ENCODE measurements at places on chromosomes 12 and 14. TPM values are rescaled to one million over a fixed set of nuclear protein-coding genes. Genes with fewer than 3 reads are reported as not detected.

- no peaks in the 10 kb centered on the region for H3K27me3 ChIP-seq
- peak overlapping the region; percentile 34 for H3K4me3 ChIP-seq
- DNase-seq = no peak
- H3K36me3 ChIP-seq = no peaks in the 10 kb centered on the region
- no peak overlapping the region for H3K27ac ChIP-seq
- H3K4me1 ChIP-seq = peaks cover 20% of the 10 kb centered on the region
Observed at GRCh38 chr14:61065656-61066055, 84.6 kb downstream of the SLC38A6 start.

- no peaks in the 10 kb centered on the region for H3K36me3 ChIP-seq
- H3K4me1 ChIP-seq = no peaks in the 10 kb centered on the region
- no peak overlapping the region for H3K27ac ChIP-seq
- H3K27me3 ChIP-seq = no peaks in the 10 kb centered on the region
- H3K4me3 ChIP-seq = no peak overlapping the region
Observed at GRCh38 chr14:51738754-51739153, 87.0 kb downstream of the FRMD6 start.

- H3K27ac ChIP-seq = no peak overlapping the region
- DNase-seq = peak; percentile 77
- no peaks in the 10 kb centered on the region for H3K36me3 ChIP-seq
Observed at GRCh38 chr12:85277900-85278597, 2.0 kb upstream of the ALX1 start.

GRCh38 chr12:57166971-57167371, 19.6 kb upstream of the LRP1-AS start:
- H3K27me3 ChIP-seq = no peaks in the 10 kb centered on the region
- no peak overlapping the region for H3K27ac ChIP-seq
- H3K36me3 ChIP-seq = peaks cover 59% of the 10 kb centered on the region
- H3K4me3 ChIP-seq = no peak overlapping the region
- DNase-seq = no peak

GRCh38 chr12:15486859-15487258, 164.6 kb downstream of the PTPRO start:
- H3K4me1 ChIP-seq = no peaks in the 10 kb centered on the region
- H3K27ac ChIP-seq = no peak overlapping the region
- H3K4me3 ChIP-seq = no peak overlapping the region
- no peak for DNase-seq
- no peaks in the 10 kb centered on the region for H3K36me3 ChIP-seq

GRCh38 chr12:118498171-118498570, 121.8 kb downstream of the SUDS3 start:
- H3K4me1 ChIP-seq = no peaks in the 10 kb centered on the region
- H3K27me3 ChIP-seq = no peaks in the 10 kb centered on the region

GRCh38 chr12:59847127-59847526, 251.3 kb downstream of the SLC16A7 start:
- H3K4me3 ChIP-seq = no peak overlapping the region
- H3K36me3 ChIP-seq = no peaks in the 10 kb centered on the region
- DNase-seq = no peak
- H3K27ac ChIP-seq = no peak overlapping the region
- H3K27me3 ChIP-seq = no peaks in the 10 kb centered on the region
- peaks cover 2% of the 10 kb centered on the region for H3K4me1 ChIP-seq

The CALM1 gene
- total RNA-seq = 250 TPM

The APOF gene
- total RNA-seq = not detected

The AQP6 gene
- 0.20 TPM for total RNA-seq

The B4GALNT1 gene
- 1.3 TPM for total RNA-seq

The RAB21 gene
- 40.9 TPM for total RNA-seq

The KRT73 gene
- not detected for total RNA-seq

The HOXC4 gene
- not detected for total RNA-seq

Data from endodermal cell (in vitro differentiated cells).